Fibroblast of skin of scalp (primary cell): ENCODE measurements at places on chromosomes 5 and 9.

GRCh38 chr5:147578228-147579024, 68.6 kb upstream of the DPYSL3 start:
- peak; percentile 62 for DNase-seq

DNA sequence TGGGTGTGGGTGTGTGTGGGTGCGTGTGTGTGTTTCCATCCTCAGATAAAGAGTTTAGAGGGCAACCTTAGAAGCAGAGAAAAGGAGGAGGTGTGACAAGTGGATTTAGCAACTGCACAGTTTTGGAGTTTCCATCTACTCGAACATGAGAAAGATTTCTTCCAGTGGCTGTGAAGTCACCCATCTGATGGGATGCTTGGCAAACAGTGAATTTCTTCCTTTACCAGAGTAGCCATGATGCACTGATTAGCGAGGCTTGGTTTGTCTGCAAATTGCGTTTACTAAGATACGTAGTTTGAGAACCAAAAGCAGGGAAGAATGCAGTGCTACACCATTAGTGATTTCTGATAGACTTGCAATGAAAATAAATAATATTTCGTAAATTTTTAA, 791 bp upstream of the STARD4 start:
- DNase-seq, result no peak

- DNase-seq, result no peak
Observed at GRCh38 chr9:86664603-86665002, 282.7 kb downstream of the GAS1 start.

- DNase-seq, result no peak
Observed at GRCh38 chr5:180438785-180439780, 55.1 kb upstream of the CNOT6 start.

GRCh38 chr5:179509845-179510244, 40.5 kb upstream of the RUFY1 start:
- DNase-seq, result no peak

DNA sequence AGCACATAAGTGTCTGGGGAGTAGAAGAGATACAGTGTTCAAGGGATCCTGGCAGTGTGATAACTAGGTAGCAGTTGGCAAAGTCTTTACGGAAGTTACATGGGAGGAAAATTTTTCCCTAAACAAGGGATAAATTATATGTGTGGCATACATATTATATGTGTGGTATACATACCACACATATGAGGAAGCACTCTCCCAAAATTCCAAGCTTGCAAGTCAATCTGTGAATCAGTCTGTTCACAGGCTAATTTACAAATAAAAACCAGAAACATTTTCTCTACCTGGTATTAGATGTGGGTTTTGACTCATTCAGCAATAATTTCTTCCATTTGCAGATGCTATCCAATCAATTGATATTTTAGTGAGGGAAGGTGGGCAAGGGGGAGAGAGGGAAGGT, 110.0 kb downstream of the ISOC1 start:
- peak; percentile 25 for DNase-seq

DNA sequence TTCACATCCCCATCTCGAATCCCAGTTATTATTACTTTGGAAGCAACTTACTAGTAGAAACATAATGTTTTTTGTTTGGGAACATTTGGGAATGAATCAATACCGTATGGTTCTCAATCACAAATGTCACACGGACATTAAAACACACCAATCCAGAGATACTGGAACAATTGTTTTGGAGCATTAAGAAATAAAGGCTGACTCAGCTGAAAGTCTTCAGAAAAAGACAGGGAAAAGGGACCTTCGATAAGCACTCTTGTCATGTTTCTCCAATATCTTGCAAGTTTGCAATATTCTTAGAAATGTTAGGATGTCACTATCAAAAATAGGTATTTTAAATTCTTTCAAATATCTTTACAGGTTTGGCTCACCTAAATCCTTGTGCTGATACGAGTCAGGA, 362.4 kb downstream of the CETN3 start:
- no peak for DNase-seq

DNA sequence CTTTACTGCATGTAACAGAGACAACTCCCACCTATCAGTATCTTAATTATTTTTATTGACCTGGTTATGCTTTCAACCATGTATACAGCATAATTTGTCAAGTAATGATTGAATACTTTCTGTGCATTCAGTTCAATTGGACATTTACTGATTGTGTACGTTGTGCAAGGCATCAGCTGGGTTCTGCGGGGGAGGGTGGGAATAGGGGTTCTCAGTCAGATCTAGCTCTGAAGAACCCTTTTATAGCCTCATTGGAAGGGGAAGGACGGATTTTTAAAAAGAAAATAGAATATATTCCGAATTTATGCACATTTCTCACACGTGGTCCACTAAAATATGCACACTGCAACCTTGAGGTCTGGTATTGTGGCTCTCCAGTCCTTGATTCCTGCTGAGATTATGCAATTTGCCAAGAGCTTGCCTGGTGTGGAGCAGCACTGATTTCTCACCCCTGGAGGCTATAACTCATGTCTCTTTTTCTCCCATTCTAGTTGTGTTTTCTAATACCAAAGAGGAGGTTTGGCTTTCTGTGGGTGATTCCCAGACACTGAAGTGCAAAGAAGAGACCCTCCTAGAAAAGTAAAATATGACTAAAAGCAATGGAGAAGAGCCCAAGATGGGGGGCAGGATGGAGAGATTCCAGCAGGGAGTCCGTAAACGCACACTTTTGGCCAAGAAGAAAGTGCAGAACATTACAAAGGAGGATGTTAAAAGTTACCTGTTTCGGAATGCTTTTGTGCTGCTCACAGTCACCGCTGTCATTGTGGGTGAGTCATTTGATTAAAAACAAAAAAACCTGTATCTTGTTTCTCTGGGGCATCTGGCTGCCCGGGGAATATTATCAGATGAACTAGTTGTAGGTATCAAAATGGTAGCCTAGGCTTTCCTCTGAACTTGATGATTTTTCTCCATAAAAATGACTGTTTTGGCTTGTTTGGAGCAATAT, 1.7 kb downstream of the SLC1A3 start:
- DNase-seq, result peak; percentile 79

- DNase-seq, result peak; percentile 90
Observed at GRCh38 chr5:57825031-57825686, 342.5 kb upstream of the ACTBL2 start.
